ENCODE measurements at places on chromosomes 5 and 9. TPM values are rescaled to one million over a fixed set of nuclear protein-coding genes. Genes with fewer than 3 reads are reported as not detected.

Gene IL4
- total RNA-seq, result 6.4 TPM

Gene KIAA0825
- 0.69 TPM for total RNA-seq

Gene NRARP
- 0.82 TPM for total RNA-seq

Gene PCDHGA2
- not detected for total RNA-seq

Gene FABP6
- total RNA-seq, result not detected

Gene GZMA
- 13.7 TPM for total RNA-seq
